Umbilical cord (tissue), 2 donors: ENCODE measurements at places on chromosomes 12 and 14. TPM values are rescaled to one million over a fixed set of nuclear protein-coding genes. Genes with fewer than 3 reads are reported as not detected.

DNA sequence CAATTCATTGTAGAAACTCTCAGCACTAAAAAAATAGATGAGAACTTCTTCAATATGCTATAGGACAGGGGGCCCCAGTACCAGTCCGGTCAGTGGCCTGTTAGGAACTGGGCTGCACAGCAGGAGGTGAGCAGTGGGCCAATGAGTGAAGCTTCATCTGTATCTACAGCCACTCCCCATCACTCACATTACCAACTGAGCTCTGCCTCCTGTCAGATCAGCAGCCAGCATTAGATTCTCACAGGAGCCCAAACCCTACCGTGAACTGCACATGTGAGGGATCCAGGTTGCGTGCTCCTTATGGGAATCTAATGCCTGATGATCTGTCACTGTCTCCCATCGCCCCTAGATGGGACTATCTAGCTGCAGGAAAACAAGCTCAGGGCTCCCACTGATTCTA lies 15.7 kb upstream of the ANO2 start:
- no peak for DNase-seq

DNA sequence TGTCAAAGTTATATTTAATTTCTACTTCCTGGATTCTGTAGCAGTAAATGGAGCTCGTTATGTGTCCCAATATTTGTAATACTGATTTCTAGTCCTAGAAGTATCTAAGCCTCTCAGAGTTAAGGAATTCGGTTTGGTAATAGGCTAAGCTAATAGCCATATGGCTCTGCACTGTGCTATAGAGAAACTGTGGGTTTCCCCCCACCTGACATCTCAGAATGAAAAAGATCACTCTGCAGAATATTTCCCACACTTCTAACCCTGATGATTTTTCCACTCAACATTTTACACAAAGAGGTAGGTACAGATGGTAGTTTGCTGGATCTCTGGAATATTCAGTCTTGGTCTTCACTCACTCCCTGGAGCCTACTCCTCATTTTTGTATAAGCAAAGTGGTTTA lies 71.2 kb downstream of the BORCS5 start:
- no peak for DNase-seq

GRCh38 chr14:65783101-65783500 lies 370.6 kb downstream of the FUT8 start:
- DNase-seq, result no peak

DNA sequence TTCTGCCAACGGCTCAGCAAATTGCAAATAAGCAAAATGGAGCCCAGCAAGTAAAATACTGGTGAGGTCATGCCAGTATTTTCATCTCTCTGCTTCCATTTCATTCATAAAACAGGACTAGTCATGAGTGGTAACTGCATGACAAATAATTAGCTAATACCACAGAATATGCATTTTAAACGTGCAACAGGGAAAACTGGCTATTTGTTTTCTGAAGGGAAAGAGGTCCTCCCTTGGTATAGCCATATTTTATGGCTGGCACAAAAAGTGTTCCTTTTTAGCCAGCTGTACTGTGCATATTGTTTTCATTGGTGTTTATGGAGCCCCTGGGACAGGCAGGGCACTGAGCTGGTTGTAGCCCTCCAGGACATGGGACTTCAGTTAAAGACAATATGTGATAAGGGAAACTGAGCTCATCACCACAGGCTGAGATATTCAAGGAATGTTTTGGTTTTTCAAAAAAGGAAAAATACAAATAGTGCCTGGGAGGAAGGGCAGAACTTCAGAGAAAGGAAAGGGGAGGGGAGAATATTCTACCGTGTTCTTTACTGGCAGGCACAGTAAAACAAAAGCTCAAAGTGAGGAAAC lies 26.1 kb upstream of the FOXN3 start:
- DNase-seq, result no peak

- no peak for DNase-seq
These were observed 75.3 kb downstream of the ACACB start for GRCh38 chr12:109191621-109192250.

DNA sequence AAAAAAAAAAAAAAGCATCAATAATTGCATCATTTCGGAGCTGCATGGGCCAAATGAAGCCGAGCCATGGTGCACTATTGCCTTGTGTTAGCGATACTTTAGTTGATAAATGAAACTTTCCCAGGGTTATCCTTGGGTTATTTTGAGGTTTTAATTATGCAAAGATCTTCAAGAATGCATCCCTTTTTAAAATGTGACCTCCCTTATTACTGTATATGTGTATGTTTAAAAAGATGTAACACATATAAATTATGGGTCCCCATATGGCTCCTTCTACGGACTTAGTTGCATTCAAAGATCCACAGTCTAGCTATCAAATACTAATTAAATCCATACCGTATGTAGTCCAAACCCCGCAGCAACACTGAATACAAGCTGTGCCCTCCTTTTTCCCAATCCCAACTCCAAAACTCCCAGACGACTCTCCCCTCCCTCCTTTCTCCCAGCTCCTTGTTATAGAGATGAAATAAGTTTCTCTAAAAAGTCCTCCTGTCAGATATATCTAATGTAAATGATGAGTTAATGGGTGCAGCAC lies 129.3 kb upstream of the MAP1LC3B2 start:
- no peak for DNase-seq

- no peak for DNase-seq
These were observed 254.6 kb downstream of the FBXL14 start for GRCh38 chr12:1339618-1340319.

The MEG3 gene
- total RNA-seq, result 815 TPM

The ACOT4 gene
- 4.3 TPM for total RNA-seq

The TSPAN9 gene
- 54.4 TPM for total RNA-seq
